H9 (cell line): ENCODE measurements at places on chromosomes 7 and 10.

DNA sequence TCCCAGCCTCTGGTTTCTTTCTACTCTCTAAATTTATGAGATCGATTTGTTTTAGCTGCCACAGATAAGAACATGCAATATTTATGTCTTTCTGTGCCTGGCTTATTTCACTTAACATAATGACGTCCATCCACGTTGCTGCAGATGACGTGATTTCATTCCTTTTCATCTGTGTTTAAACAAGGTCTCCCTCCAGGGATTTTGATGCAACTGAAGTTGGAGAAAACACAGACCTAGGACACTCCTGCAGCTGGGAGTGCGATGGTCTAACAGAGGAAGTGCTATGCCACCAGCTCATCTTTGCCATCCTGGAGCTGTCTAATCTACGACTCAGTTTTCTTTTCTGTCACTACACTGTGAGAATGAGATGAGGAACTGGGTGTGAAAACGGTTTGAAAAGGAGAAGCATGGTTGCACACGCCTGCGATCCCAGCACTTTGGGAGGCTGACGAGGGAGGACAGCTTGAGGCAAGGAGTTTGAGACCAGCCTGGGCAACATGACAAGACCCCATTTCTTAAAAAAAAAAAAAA is 1.5 kb upstream of the KCTD7 start:
- peaks cover 9% of the 10 kb centered on the region; the same call in 1 of the 2 replicates for H3K36me3 ChIP-seq
- no peaks in the 10 kb centered on the region for H3K27me3 ChIP-seq
- peak overlapping the region; percentile 70; the same call in 1 of the 3 replicates for H3K4me3 ChIP-seq
- DNase-seq: no peak
- H3K27ac ChIP-seq: no peak overlapping the region

DNA sequence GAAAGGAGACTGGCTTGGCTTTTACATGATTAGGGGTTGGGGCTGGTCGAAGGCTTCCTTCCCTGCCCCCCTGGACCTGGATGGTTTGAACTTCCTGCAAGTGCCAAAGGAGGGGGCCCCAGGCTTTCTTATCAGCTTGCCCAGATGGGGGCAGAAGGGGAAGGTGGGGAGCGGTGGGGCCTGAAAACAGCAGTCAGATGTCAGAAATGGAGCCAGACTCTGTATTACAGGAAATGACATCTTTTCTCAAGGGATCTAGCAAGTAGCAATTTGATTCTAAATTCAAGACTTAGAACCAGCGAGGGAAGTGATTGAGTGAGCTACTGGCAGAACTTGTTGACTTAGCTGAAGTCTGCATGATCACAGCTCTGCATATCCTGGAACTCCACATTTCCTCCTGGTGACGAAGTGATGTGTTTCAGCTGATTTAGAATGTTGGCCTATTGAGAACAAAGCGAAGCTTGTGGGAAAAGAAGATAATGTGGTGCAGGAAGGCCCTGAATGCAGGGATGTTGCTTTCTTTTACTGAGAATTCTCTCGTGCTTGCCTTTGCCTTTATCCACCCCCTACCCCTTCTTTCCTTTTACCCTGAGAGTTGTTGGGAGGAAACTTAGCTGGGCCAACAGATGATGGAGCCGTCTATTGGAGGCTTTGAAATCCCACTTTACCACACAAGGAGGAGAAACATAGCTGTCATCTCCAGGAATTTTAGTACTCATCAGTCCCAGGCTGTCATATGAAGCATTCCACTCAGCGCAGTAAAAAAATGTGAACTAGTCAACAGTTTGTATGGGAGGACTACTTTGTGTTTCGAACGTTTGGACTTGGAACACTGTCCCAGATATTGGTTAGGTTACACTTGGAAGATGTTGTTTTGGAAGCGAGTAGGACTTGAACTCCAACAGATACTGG is 43.2 kb downstream of the CCNY start:
- H3K4me1 ChIP-seq: peaks cover 8% of the 10 kb centered on the region; the same call in 1 of the 2 replicates
- no peak overlapping the region for H3K27ac ChIP-seq
- no peak overlapping the region for H3K4me3 ChIP-seq
- H3K36me3 ChIP-seq: no peaks in the 10 kb centered on the region

DNA sequence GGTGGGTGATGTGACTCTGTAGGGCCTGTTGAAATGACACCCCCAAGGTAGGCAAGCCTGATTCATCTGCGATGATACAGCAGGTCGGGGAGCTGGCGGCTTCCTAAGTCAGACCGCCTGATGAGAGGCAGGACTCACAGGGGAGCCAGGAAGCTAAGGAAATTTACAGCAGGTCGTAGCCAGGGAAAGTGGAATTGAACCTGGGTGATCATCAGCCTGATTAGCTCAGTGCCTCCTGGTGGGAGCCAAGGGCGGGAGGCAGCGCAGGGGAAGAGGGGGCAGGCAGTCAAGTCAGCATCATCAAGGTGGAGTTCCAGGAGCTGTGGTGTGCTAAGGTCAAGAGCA is 18.5 kb upstream of the TRIM56 start:
- 0 out of 2 replicates have a peak, but pooled peaks cover 1% of the 10 kb centered on the region for H3K4me1 ChIP-seq
- no peak for DNase-seq

GRCh38 chr7:35520810-35521625 is 173.9 kb downstream of the HERPUD2 start:
- DNase-seq: no peak
- no peaks in the 10 kb centered on the region for H3K27me3 ChIP-seq
- H3K27ac ChIP-seq: no peak overlapping the region
- no peaks in the 10 kb centered on the region for H3K36me3 ChIP-seq

DNA sequence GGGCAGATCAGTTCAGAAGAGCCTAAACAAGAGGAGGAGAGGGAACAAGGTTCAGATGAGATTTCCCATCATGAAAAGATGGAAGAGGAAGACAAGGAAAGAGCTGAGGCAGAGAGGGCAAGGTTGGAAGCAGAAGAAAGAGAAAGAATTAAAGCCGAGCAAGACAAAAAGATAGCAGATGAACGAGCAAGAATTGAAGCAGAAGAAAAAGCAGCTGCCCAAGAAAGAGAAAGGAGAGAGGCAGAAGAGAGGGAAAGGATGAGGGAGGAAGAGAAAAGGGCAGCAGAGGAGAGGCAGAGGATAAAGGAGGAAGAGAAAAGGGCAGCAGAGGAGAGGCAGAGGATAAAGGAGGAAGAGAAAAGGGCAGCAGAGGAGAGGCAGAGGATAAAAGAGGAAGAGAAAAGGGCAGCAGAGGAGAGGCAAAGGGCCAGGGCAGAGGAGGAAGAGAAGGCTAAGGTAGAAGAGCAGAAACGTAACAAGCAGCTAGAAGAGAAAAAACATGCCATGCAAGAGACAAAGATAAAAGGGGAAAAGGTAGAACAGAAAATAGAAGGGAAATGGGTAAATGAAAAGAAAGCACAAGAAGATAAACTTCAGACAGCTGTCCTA is 52.7 kb upstream of the AGBL3 start:
- no peak overlapping the region for H3K4me3 ChIP-seq
- no peak overlapping the region for H3K27ac ChIP-seq
- H3K36me3 ChIP-seq: peaks cover 52% of the 10 kb centered on the region
- no peak for DNase-seq

- peaks cover 6% of the 10 kb centered on the region; the same call in 1 of the 2 replicates for H3K36me3 ChIP-seq
- no peak overlapping the region for H3K27ac ChIP-seq
- no peak for DNase-seq
- H3K4me1 ChIP-seq: no peaks in the 10 kb centered on the region
Measured at GRCh38 chr7:49151146-49151545, 226.8 kb downstream of the CDC14C start.

- H3K4me3 ChIP-seq: no peak overlapping the region
- no peak overlapping the region for H3K27ac ChIP-seq
- peaks cover 3% of the 10 kb centered on the region for H3K27me3 ChIP-seq
- H3K36me3 ChIP-seq: no peaks in the 10 kb centered on the region
Measured at GRCh38 chr10:101106351-101106750, 24.7 kb upstream of the TLX1 start.

GRCh38 chr7:34162677-34163076 is 257.3 kb downstream of the BMPER start:
- no peak overlapping the region for H3K27ac ChIP-seq
- no peaks in the 10 kb centered on the region for H3K4me1 ChIP-seq
- DNase-seq: no peak
- H3K4me3 ChIP-seq: no peak overlapping the region
- no peaks in the 10 kb centered on the region for H3K27me3 ChIP-seq

GRCh38 chr10:132463333-132464255 is 66.6 kb downstream of the PWWP2B start:
- no peaks in the 10 kb centered on the region for H3K4me1 ChIP-seq
- H3K36me3 ChIP-seq: no peaks in the 10 kb centered on the region
- H3K27ac ChIP-seq: no peak overlapping the region
- H3K4me3 ChIP-seq: no peak overlapping the region
- no peaks in the 10 kb centered on the region for H3K27me3 ChIP-seq

DNA sequence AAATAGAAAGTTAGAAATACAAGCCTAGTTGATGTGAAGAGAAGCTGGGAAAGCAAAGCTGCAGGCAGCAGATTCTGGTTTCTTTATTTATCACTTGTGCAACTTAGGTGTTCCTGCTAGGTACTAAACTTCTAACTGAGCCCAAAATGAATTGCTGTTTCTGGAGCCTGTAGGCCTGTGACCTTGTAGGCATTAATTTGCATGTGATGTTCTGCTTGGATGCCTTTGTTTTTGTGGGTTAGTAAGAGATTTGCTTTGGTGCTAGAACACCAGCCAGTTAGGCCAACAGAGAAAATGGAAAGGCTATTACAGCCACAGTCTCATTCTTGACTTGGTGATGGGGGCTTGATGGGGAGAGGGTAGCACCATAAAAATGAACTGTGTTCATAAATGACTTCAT is 370.7 kb downstream of the PPP1R3A start:
- no peaks in the 10 kb centered on the region for H3K27me3 ChIP-seq
- H3K4me3 ChIP-seq: no peak overlapping the region
- DNase-seq: no peak
- no peaks in the 10 kb centered on the region for H3K36me3 ChIP-seq
- no peaks in the 10 kb centered on the region for H3K4me1 ChIP-seq
- H3K27ac ChIP-seq: no peak overlapping the region

DNA sequence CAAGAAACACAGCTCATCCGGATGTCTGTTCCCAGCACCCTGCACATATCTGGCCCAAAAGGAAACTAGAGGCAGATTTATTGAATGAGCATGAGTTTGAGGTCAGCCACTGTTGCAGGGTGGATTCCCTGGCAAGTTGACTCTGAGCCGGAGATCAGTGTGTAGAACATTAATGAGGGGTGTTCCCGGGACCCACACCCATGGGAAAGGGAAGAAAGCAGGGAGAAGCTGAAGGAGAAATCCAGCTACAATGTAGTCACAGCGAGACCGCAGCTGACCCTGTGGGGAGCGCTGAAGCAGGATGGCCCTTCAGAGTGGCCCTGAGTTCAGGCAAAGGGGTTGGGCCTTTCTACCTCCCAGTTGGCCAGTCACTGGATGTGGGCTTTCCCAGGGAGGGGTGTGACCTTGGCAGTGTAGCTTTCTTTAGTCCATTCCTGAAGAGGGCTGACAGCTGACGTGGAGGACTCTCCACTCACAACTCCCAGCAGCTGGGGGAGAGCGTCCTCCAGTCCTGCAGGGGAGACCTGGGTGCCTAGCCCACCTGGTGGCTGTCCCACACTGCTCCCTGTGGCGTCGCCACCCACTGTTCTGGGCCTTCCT is 324.2 kb upstream of the ZMIZ1 start:
- H3K4me3 ChIP-seq: no peak overlapping the region
- no peak for DNase-seq
- no peaks in the 10 kb centered on the region for H3K27me3 ChIP-seq
